ENCODE measurements at places on chromosomes 16 and 17.

DNA sequence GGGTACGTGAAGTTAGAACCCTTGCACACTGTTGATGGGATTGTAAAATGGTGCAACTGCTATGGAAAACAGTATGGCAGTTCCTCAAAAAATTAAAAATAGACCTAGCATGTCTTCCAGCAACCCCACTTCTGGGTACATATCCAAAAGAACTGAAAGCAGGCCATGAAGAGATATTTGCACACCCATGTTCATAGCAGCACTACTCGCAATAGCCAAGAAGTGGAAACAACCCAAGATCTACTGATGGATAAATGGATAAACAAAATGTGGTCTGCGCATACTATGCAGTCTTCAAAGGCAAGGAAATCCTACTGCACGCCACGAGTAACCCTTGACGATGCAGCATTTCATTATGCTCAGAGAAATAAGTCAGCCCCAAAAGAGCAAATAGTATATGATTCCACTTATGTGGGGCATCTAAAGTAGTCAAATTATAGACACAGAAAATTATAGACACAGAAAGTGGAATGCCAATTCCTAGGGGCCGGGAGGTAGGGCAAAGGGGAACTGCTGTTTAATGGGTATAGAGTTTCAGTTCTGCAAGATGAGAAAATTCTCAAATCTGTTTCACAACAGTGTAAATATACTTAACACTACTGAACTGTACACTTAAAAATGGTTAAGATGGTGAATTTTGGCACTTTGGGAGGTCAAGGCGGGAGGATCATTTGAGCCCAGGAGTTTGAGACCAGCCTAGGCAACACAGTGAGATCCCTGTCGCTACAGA is 17.2 kb downstream of the CORO7 start:
- no peak for DNase-seq

DNA sequence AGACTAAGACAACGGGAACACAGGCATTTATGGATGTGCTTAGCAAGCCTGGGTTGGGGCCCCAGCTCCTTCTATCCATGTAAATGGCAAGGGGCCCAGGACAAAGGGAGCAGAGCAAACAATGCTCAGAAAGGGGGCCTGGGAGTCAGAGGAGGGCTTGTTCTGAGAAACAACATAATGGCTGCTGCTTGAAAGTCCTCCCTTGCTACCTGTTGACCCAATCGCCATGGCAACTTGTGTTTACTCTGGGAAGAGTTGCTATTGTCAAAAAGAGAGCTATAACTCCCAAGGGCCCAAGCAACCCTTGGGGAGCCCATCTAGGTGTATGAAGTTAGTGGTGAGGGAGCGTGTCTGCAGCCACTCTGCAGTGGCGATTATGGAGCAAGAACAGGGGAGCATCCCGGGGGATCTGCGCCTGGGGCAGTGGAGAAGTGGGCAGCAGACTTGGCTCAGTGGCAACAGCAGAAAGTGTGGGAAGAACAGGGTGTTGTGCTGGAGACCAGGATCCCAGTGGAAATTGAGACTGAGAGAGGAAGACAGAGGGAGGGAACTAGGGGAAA is 118.7 kb upstream of the NLRP1 start:
- DNase-seq: no peak

DNA sequence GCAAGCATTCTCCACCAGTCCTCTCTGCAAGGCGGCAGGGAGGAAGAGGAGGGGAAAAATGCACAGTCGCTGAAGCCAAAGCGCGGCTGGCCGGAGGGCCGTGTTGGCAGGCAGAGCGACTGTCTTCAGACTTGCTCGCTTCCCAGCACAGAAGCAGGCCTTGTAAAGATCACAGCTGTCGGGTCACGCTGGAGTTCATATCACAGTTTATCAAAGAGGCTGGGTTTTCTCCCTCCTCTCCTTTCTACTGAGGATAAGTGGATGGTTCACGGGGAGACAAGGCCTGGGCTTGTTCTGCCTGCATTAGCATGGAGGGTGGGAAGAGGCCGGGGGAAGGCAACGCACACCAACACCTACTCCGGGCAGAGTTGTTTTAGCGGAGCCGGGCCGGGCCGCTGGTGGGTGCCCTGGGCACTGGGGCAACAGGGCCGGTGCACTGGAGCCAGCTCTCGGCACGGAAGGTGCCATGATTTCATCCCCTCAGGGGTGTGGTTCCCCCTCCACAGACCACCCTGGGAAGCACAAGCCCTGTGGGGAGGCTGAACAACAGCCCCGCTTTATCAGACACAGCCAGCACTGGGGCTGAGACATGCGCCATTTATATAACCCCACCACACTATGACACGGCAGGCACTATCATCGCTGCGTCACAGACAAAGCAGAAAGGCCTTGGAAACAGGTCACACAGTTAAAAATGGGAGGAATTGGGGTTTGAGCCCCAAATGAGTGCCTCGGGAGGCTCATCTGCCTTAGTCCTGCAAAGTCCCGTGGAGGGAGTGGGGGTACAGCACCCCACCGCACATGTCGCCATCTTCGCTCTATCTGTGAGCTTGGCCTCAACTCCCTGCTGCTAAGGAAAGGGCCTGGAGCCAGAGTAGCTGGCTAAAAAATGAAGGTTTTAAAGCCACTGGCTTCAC is 40.3 kb upstream of the MTSS2 start:
- DNase-seq: no peak

- DNase-seq: no peak
These were observed 58.0 kb downstream of the KANSL1 start for GRCh38 chr17:46135126-46135812.

DNA sequence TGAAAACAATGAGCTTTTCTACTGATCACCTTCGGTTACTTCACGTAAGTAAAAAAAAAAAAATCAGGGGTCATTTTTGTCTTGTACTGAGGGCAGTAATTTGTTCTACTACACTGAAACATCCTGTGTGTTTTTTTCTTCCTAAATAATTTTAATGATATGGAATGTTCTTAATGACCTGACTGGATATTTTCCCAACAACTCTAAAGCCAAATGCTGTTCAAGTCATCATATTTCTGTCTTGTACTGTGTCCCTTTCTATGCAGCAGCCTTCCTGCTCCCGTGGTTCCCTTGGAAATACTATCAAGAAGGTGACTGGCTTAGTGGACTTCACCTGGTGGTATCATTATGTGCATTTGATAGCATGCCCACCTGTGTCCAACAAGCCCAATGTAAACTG is 10.8 kb upstream of the CDR2 start:
- no peak for DNase-seq
